ENCODE measurements at places on chromosomes 11 and 22. TPM values are rescaled to one million over a fixed set of nuclear protein-coding genes. Genes with fewer than 3 reads are reported as not detected.

- DNase-seq, result no peak
These were observed 27.8 kb upstream of the FJX1 start for GRCh38 chr11:35590412-35590811.

- no peak for DNase-seq
These were observed 38.4 kb downstream of the DRD2 start for GRCh38 chr11:113436672-113437252.

- DNase-seq, result no peak
These were observed 171.7 kb upstream of the NCAM1 start for GRCh38 chr11:112789481-112789880.

DNA sequence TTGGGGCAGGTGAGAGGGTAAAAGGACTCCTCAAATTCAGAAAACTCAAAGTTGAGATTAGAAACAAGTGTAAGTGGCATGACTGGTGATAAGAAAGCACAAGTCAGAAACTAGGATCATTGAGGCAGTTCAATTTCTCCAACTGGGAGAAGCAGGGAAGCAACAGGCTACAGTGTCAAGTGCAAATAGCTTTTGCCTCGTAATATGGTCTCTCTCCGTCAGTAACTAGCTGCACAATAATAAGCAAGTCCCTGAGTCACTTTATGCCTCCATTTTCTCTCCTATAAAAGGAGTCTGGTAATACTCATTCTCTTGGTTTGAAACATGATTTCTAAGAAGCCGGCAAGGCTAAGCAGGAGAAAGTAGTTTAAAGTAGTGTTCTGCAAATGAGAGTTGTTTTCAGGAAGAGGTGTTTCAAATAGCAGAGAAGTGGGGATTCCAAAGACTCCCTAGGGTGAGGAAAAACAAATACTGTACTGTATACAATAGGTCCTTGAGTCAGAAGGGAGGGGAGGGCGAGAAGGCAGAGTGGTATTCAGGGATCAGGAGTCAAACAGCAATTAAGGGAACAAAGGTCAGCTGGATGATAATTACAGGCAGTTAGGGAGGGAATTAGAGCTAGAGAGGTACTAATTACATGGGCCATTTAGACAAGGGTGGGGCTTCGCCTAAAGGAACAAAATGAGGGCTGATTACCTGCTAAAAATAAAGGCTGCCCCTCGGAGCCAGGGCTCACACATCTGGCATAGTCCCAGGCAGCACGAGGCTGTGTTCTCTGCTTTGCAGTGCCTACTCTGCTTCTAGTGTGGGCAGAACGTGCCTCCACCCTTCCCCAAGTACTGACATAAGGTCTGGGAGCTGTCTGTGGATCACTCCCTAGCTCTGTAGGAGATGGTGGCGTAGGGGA lies 96.0 kb upstream of the BDNF start:
- DNase-seq, result no peak

DNA sequence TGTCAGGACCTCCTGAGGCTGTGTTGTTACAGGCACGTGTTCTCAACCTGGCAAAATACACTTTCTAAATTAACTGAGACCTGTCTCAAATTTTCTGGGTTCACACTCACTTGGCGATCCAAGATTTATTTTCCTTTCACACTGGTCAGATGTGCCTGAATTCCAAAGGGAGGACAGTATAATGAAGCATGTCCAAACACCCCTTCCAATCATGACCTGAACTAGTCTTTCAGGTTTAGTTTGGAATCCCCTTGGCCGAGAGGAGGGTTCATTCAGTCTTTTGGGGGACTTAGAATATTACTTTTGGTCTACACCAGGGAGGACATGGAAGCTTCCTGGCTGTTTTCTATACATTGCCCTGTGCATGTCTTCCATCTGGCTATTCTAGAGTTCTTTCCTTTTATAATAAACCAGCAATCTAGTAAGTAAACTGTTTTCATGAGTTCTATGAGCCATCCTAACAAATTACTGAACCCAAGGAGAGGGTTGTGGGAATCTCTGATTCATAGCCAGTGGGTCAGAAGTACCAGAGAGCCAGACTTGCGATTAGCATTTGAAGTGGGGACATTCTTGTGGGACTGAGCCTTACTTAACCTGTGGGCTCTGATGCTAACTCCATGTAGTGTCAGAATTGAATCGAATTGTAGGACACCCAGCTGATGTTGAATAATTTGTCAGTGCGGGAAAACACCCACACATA lies 14.8 kb upstream of the TMEM216 start:
- DNase-seq, result no peak

DNA sequence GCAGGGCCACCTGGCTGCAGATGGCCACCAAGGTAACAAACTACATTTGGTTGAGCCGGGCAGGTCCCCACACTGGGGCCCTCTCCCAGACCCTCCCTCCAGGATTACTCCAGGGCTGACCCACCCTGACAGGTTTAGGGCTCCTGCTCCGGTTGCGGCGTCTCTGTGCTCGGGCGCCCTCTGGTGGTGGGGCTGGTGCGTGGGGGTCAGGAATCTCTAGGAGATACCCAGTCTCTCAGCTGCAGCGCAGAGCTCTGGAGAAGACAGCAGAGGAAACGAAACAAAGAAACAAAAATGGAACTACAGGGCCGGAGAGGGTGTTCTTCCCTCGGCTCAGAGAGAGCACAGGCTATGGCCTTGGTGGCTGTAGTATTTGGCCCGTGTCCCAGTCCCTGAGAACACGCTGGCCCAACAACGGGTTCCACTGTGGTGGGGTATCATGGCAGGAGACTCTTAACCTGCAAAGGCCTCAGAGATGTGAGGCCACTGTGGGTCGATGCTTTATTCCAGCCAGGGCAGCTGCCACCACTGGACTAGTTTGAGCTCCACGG lies 2.4 kb downstream of the C11orf96 start:
- DNase-seq, result peak; percentile 69

The RAG2 gene
- not detected for total RNA-seq

DNA sequence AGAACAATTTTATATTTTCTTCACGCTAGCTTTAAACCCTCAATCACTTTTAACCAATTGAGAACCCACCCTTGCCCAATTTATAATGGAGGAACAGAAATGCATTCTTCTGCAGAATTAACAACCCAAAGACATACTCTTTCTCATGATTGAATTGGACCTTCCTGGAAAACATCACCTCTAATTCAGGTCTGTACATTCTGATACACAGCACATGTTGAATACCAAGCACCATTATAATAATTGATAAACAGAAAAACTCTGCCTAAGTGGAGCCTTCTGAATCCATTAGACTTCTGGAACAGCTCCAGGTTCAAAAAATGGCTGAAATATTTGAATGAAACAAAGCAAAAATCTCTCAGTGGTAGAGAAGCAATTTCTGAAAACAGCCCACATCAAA lies 105.4 kb downstream of the FAM76B start:
- no peak for DNase-seq

The LMO1 gene
- not detected for total RNA-seq

DNA sequence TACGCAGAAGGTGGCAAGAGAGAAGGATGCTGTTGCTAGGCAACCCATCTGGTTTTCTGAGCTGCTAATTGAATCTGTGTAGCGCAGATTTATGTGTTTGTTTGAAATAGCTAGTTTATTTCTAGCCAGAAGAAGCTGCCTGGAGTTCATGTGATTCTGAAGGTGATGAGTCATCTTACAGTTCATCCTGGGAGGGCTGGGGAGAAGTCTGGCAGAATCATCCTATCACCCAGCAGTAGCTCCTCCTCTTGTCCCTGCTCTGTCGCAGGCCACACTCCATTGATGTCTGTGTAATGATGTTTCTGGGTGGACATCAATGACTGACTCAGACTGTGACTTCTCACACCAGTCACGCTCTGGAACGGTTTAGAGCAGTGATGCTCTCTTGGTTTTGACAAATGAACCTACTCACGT lies 4.8 kb upstream of the FBXO7 start:
- DNase-seq, result no peak

The CEND1 gene
- total RNA-seq, result 0.94 TPM

Measured in activated naive CD8-positive, alpha-beta T cell treated with anti-CD3 and anti-CD28 coated beads for 36 hours (primary cell).